Pancreas (tissue), 10 donors: ENCODE measurements at places on chromosomes 12 and 14. TPM values are rescaled to one million over a fixed set of nuclear protein-coding genes. Genes with fewer than 3 reads are reported as not detected.

- no peaks in the 10 kb centered on the region for H3K36me3 ChIP-seq
- no peaks in the 10 kb centered on the region for H3K4me1 ChIP-seq
- peak overlapping the region; percentile 42 for H3K27ac ChIP-seq
- no peak overlapping the region for H3K4me3 ChIP-seq
- DNase-seq: no peak
Observed at GRCh38 chr12:42916143-42916542, 326.6 kb upstream of the PRICKLE1 start.

Gene C1QL4
- not detected for total RNA-seq

DNA sequence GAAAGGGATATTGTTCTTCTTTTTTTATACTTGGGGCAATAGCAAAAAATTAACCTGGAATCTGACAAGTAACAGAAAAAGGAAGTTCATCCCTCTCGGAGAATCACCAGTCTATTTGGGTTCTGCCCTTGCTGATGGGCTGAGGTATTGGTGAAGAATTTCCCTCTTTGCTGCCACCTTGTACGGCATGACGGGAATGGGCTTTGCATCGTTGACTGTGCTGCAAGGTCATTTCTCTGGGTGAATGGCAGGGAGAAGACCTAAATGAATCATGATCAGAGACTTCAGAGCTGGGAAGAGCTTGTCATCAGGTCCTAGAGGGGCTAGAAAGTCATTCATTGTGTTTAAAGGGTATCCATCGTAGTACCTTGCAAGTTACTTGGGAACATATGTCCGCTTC lies 12.0 kb downstream of the C1S start:
- no peak overlapping the region for H3K4me3 ChIP-seq
- no peaks in the 10 kb centered on the region for H3K36me3 ChIP-seq
- DNase-seq: no peak
- H3K4me1 ChIP-seq: no peaks in the 10 kb centered on the region

DNA sequence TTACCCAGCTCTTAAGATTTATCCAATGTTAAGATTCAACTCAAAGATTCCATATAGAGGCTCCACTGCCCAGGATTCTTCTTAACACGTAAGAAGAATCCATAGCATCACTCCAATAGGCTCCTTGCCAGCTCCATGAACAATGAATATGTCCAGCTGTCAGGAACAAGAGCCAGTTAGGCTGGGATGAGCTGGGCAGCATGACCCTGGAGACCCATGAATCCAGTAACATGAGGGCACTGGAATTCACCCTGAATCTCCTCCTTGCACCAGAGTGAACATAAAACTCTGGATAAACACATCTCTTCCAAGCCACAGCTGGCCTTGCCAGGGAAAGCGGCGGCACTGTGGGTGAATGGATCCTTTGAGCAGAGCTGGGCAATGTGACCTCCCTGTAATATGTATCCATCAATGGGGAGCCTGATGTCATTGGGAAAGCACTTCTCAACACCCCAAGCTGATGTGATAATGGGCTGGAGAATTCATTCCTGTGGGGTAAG lies 24.4 kb upstream of the TC2N start:
- H3K4me3 ChIP-seq: no peak overlapping the region
- DNase-seq: no peak
- no peaks in the 10 kb centered on the region for H3K36me3 ChIP-seq
- peaks cover 40% of the 10 kb centered on the region for H3K4me1 ChIP-seq
- H3K27me3 ChIP-seq: no peaks in the 10 kb centered on the region

DNA sequence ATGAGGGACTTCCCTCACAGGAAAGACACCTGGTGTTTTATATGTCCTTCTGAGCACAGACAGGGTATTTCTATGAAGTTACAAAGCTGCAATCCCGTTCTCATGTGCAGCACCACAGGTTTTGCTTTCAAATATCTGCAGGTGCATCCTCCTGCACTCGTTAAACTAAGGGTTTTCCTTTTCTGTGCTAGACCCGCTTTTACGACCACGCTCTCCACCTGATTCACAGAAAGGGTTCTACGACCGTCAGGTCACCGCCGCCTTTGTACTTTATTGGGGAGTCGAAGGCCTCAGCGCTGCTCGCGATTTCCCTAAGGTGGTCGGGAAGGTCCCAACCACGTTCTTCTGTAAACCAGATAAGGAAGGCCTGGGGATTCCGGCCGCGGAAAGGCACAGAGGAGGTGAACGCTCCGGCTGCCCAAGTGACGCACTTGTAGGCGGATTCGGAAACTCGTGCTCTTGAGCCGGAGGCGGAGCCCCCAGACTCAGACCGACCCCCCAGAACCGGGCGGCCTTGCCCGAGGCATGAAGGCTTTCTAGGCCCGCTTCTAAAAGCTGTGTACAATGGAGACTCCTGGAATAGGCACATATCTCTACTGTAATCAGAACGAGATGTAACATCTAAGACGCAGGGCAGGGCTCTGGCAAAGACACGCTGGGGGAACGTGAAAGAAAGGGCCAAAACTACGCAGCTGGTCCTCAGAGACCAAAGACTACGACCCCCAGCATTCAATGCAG lies 995 bp upstream of the HSP90B1 start:
- peaks cover 17% of the 10 kb centered on the region for H3K36me3 ChIP-seq
- peak overlapping the region; percentile 94 for H3K27ac ChIP-seq
- DNase-seq: peak; percentile 77
- peak overlapping the region; percentile 22 for H3K4me3 ChIP-seq
- H3K4me1 ChIP-seq: peaks cover 22% of the 10 kb centered on the region

Gene AQP2
- total RNA-seq: not detected

Gene ERP27
- 267 TPM for total RNA-seq

DNA sequence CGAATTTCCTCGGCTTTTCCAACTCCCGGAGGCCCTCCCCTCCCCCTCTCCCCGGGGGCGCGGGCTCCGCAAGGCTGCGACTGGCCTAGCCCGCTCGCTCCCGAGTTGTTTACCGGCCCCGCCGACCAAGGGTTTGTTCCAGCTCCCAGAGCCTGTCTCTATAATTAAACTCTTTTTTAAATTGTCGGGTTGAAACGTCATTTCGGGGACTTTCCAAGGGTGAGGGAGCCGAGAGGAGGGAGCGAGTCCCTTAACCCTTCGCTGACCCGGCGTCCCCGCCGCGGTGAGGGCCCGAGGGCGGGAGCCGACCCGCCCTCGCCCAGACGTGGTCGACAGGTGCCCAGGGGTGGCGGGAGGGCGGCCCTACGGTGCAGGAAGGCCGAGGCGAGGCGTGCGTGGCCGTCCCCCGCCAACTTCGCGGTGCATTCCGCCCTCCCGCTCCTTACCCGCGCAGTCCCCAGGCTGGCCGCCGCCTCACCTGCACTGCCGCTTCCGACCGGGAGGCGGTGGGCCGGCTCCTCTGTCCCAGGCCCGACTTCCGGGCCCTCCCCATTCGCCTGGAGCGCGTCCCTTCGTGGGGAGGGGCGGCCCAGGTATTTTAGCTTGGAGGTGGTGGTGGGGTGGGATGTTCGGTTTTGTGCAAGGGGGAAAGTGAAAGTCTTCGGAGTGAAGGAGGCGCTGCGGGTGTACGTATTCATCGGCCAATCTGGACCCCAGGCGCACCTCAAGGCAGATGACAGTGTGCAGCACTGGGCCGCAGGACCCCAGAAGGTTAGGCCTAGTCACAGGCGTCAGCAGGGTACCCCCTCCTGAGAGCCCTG lies 2.9 kb upstream of the ZFP36L1 start:
- peak overlapping the region; percentile 73 for H3K4me3 ChIP-seq
- H3K27ac ChIP-seq: peak overlapping the region; percentile 99
- H3K36me3 ChIP-seq: no peaks in the 10 kb centered on the region
- no peaks in the 10 kb centered on the region for H3K27me3 ChIP-seq
- peak; percentile 92 for DNase-seq

GRCh38 chr14:84825481-84826251 lies 704.3 kb upstream of the FLRT2 start:
- no peak overlapping the region for H3K27ac ChIP-seq
- no peaks in the 10 kb centered on the region for H3K4me1 ChIP-seq
- no peaks in the 10 kb centered on the region for H3K36me3 ChIP-seq
- H3K27me3 ChIP-seq: no peaks in the 10 kb centered on the region
- no peak for DNase-seq
